Stimulated activated CD8-positive, alpha-beta memory T cell treated with anti-CD3 and anti-CD28 coated beads, Interleukin-15, amount 100 ng/mL, for 24 hours (primary cell): ENCODE measurements at places on chromosomes 12 and 14.

DNA sequence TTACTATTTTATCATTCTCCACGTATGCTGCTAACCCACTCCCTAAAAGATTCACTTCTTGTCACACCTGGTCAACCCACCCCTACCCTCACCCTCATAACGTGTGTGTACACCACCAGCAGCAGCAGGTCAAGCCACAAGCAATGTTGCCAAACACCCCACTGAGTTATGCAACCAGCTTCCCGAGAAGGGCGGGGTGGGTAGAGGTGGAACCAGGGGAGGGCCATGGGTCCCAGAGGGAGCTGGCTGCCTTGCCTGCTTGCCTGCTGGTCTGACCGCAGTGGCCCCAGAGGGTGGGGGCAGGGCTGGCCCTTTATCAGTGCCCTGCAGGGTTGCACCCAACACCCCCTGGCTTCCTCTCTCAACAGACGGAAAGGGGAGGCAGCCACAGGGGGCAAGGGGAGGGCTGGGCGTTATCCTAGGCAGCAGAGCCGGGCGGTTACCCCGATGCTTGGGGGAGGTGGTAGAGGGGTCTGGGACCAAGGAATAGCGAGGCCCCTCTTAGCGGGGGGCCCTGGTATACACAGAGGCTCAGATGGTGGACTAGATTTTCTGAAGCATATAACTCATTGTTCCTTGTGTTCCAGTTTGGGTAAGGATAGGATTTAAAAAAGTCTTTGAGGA, 3.5 kb upstream of the NFE2 start:
- DNase-seq: no peak

DNA sequence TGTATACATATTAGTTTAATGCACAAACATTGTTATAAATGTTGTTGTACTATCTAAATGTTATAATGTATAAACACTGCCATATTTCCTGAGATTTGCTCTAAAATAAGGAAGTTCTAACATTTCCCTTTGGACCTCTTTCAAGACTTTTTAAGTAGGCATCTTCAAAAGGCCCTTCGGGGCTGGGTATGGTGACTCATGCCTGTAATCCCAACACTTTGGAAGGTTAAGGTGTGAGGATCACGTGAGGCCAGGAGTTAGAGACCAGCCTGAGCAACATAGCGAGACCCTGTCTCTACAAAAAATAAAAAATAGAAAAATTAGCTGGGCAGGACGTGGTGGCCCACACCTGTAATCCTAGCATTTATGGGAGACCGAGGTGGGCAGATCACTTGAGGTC, 35.5 kb downstream of the FBLN5 start:
- no peak for DNase-seq

DNA sequence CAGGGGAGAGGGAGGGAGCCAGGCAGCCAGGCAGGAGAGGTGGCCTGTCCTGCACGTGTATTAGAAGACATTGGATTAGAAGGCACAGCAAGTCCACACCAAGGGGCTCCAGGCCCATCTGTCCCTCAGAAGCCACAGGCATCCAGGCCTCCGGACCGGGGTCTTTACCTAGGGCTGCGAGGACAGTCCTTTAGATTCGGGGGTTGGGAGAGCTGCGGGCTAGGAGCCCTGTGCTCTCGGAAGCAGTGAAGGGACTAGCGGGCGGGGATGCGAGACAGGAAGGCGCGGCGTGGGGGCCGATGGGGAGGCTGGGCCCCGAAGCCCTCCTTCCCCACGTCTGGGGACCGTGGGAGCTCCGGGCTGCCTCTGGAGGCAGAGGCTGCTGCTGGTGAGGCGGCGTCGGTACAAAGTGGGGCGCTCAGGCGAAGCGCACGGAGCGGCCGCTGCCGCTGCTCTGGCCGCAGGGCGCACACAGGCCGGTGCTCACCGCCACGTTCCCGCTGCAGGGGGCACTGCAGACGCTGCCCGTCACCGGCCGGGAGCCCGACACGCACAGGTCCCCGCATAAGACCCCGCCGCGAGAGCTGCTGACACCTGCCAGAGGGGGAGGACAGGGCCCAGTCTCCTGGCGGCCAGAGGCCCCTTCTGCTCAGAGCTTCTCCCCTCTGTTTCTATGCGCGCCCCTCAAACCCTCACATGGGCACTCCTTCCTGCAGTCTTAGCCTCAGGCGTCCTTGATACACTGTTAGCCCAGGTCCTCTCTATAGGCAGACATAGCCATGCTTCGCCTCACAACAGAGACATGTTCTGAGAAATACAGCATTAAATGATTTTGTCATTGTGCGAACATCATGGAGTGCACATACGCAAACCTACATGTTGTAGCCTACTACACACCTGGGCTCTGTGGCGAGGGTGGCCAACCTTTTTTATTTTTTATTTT, 17.3 kb downstream of the KRT7 start:
- DNase-seq: no peak

DNA sequence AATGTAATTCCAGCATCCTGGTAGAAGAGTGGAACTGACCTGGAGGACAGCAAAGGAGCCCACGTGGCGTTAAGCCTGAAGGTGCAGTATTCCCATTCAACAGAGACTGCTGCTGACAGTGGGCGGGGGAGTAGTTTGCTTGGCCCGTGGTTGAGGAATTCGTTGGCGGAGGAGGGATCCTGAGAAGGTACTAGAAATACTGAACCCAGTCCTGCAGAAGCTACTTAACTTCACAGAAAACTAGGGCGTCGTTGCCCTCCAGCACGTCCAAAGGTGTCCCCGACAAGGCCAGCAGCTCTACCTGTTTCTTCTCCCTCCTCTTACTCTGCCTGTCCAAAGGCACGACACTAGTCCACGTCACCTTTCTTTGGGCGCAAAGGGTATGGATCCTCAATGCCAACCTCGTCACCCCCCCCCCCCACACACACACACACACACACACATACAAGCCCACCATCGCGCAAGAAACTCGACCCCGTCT, 303 bp downstream of the PUS7L start:
- DNase-seq: peak; percentile 4

GRCh38 chr12:104740668-104741067, 217.4 kb downstream of the SLC41A2 start:
- DNase-seq: no peak

GRCh38 chr14:75628816-75629215, 31.9 kb downstream of the ERG28 start:
- DNase-seq: no peak

DNA sequence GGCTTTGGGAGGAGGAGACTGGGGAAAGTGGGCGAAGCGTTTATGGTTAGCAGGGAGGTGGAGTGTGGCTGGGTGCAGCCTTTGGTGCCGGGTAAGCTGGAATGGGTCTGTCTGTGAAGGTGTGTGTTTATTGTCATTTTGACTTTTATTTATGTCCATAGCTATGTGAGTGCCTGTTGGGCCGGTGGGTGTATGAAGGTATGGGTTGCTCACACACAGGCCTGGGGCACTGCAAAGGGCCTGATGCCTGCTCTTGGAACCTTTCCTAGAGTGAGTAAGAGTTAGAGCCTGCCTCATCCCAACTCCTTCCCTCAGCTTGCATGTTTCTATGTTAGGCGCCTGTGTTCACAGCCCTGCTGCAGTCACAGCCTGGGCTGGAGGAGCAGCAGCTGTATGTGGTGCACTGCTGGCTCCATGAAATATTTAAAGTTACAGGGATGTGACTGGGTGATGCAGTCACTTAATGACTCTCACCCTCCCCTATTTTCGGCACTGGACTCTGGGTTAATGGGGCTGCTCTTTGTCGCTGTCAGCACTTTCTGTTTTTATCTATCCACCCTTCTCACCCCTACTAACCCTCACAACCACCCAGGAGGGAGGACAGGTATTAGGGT, 2.6 kb upstream of the PPP1R1A start:
- no peak for DNase-seq

- DNase-seq: no peak
Observed at GRCh38 chr14:91997492-91997891, 42.4 kb downstream of the TRIP11 start.

DNA sequence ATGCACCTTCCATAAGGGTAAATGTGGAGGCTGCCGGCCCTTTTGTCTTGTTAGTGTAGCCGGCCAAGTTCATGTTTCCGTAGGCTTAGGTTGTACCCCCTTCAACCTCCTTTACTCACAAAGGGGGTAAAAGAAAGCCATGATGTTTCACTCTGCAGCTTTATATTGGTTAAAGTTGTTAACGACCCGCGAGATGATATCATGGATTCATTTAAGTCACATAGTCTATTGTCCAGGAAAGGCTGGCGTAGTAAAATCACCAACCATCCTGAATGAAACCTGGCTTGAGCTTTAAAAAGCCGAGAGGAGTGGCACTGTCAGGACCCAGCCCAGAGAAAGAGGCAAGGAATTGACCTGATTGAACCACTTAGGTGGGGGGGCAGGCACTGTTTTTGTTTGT, 1.3 kb downstream of the UNG start:
- no peak for DNase-seq

DNA sequence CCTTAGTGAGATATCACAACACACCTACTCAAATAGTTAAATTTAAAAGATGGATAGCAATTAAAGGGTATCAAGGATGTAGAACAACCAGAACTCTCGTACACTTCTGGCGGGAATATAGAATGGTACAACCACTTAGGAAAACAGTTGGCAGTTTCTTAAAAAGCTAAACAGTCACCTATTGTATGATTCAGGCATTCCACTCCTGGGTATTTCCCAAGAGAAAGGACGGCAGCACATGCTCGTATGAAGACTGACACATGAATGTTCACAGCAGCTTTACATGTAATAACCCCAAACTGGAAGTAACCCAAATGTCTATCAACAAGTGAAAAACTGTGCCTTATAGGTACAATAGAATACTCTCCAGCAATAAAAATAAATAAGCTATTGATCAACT, 465.2 kb downstream of the VRK1 start:
- DNase-seq: no peak

- DNase-seq: no peak
Observed at GRCh38 chr14:64217308-64217707, 76.9 kb downstream of the ESR2 start.

DNA sequence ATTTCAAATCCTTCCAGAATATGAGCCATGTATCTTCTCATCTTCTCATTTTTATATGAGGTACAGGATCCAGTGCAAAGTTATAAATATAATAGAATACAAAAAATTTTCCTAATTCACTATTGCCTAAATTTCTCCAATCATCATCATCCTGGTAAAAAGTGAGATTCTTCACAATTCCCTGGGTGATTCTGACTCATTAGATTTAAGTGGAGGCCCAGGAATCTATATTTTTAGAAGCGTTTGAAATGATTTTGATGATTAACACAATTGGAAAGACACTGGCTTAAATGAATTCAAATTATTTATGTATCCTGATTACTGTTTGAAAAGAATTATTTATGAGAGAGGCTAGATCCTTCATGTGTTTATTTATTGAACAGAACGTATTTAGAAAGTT, 380.3 kb upstream of the PDE3A start:
- DNase-seq: no peak
